Activated T-cell treated with anti-CD3 and anti-CD28 coated beads, Interleukin-2, amount 50 U/mL, for 72 hours (primary cell): ENCODE measurements at places on chromosomes 7 and 10.

- DNase-seq, result no peak
These were observed 176.8 kb downstream of the THSD7A start for GRCh38 chr7:11655163-11655562.

- DNase-seq, result no peak
These were observed 129.4 kb downstream of the AASS start for GRCh38 chr7:122014697-122015096.

GRCh38 chr10:10873289-10873688 is 144.4 kb upstream of the CELF2 start:
- DNase-seq, result no peak

DNA sequence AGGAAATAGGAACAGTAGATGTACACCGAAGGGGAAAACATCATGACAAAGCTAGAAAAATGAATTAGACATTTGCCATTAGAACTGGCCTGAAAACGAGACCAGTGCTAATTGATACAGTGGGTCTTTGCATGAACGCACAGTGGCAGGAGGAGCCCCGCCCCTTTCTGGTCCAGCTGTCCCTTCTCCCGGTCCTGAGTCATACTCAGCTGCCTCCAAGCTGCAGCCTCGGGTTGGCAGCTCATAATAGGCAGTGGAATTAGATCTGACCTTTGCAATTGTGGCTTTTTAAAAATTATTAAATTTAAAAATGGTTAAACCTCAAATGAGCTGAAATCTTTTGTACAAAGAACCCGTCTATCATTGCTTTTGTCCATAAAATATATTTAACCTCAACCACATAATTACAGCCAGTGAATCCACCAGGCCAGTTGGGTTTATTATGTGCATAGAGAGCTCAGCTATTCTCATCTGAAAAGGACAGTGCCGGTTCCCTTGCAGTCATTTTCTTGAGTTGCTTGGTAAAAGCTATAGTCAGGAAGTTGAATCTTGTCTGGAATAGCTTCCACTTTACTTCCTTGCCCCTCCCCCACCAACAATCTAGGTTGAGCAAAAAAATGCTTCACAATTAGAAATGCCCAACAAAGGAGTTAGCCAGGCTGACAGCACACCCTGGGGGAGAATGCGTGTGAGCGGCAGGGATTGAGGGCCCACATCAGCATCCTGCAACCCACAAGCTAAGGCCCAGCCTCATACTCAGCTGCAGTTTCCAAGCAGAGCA is 147.1 kb downstream of the BUB3 start:
- DNase-seq, result no peak

- no peak for DNase-seq
These were observed 54.0 kb upstream of the ZMIZ1 start for GRCh38 chr10:79014796-79015195.

DNA sequence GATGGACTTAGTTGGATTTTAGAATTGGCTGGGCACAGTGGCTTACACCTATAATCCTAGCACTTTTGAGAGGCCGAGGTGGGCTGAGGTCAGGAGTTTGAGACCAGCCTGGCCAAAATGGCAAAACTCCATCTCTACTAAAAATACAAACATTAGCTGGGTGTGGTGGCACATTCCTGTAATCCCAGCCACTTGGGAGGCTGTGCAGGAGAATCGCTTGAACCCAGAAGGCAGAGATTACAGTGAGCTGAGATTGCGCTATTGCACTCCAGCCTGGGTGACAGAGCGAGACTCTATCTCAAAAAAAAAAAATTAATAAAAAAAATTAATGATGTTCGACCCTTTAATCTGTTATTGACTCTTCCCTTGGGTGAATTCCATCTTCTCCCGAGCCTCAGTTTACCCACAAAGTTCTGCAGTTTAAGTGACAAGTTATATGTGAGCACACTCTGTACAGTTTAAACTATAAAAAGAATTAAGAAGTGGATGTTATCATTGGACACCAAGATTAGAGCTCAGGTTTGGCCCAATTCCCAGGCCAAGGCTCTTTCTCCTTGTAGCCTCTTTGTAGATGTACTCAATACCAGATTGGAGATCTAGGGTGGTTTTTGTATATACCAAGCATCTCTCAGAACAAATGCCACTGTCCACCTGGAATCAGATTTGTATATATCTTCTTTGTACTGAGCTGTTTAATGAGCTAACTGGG is 15.0 kb downstream of the KAT6B start:
- DNase-seq, result no peak

GRCh38 chr10:28774051-28774995 is 97.0 kb downstream of the BAMBI start:
- DNase-seq, result no peak

GRCh38 chr10:114893251-114893650 is 44.7 kb upstream of the TRUB1 start:
- no peak for DNase-seq

GRCh38 chr10:88271761-88272543 is 311.2 kb downstream of the RNLS start:
- DNase-seq, result no peak

- DNase-seq, result no peak
These were observed 248.9 kb downstream of the EXOC4 start for GRCh38 chr7:133501771-133502170.

DNA sequence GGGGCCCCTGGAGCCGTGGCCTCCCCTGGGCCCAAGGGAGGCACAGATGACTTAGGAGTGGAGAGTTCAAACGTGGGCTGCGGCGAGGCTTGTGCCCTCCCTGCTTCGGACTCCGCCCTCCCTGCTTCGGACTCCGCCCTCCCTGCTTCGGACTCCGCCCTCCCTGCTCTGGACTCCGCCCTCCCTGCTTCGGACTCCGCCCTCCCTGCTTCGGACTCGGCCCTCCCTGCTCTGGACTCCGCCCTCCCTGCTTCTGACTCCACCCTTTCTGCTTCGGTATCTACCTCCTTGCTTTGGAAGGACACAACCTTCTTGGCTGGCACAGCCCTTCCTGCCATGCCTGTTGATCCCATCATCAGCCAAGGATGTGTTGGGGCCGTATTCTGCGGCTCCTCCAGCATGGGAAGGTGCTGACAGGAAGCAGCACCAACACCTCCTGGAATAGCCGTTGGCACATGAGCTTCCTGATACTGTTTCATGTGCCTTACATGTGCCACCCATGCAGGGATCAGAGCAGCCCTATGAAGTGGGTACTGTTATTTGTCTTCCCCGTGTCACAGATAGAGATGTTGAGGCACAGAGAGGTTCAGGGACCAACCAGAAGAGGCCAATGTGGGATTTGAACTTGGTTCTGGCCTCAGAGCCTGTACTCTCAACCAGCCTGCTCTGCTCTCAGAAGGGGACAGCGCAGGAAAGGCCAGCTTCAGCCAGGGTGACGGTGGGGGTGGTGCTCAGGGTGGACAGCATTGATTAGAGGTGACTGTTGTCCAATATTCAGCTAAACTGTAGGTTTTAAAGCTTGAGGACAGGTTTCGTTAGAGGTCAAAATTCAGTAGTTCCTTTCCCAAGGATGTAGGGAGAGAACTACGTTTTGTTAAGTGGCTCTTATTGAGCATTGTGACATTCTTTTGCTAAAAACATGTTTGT is 114.5 kb downstream of the NKX6-2 start:
- DNase-seq, result no peak
